ENCODE measurements at places on chromosomes 11 and 22.
A peak's percentile ranks its signal among the peaks of the same experiment; 100 is the strongest.

GRCh38 chr11:69361048-69361447, 67.1 kb downstream of the MYEOV start:
- DNase-seq: peak; percentile 38

GRCh38 chr22:50282361-50283155, 12.4 kb upstream of the MAPK11 start:
- no peak for DNase-seq

DNA sequence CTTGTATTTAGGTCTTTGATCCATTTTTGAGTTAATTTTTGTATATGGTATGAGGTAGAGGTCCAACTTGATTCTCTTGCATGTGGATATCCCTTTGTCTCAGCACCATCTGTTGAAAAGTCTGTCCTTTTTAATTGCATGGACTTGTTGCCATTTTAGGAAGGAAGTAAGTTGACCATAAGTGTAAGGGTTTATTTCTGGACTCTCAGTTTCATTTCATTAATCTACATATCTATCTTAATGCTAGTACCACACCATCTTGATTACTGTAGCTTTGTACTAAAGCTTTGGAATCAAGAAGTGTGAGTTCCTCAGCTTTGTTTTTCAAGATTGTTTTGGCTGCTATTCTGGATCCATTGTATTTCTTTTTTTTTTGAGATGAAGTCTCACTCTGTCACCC, 31.4 kb downstream of the CBL start:
- no peak for DNase-seq

DNA sequence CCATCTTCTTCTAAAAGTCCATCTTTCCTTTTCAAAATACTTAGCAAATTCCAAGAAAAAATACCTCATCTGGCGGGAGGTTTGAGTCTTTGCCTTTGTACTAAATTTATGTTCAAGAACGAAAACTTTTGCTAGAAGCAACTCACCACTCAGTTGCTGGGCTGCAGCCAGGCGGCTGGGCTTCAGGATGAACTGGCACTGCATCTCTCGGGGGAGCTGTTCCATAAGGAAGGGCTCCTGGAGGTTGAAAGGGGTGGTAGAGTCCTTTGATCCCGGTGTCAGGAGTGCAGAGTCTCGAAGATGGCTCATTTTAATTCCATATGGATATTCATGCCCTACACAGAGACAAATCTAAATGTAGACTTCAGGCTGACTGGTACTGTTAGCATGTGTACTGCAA, 105.8 kb downstream of the ARHGAP20 start:
- no peak for DNase-seq

DNA sequence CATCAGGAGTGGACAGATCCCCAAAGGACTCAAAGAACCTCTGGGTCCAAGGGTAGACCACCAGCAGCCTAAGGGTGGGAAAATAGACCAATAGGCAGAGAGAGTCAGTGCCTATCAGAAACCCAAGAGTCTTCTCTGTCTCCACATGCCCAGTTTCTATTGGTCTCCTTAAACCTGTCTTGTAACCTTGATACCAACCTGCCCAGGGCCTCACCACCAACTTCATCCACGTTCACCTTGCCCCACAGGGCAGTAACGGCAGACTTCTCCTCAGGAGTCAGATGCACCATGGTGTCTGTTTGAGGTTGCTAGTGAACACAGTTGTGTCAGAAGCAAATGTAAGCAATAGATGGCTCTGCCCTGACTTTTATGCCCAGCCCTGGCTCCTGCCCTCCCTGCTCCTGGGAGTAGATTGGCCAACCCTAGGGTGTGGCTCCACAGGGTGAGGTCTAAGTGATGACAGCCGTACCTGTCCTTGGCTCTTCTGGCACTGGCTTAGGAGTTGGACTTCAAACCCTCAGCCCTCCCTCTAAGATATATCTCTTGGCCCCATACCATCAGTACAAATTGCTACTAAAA, at the start of gene HBB:
HBB (minus strand) TSS at position 340 of the 579 bp plus-strand sequence; CDS start at position 290, 50 bp downstream.
- no peak for DNase-seq

DNA sequence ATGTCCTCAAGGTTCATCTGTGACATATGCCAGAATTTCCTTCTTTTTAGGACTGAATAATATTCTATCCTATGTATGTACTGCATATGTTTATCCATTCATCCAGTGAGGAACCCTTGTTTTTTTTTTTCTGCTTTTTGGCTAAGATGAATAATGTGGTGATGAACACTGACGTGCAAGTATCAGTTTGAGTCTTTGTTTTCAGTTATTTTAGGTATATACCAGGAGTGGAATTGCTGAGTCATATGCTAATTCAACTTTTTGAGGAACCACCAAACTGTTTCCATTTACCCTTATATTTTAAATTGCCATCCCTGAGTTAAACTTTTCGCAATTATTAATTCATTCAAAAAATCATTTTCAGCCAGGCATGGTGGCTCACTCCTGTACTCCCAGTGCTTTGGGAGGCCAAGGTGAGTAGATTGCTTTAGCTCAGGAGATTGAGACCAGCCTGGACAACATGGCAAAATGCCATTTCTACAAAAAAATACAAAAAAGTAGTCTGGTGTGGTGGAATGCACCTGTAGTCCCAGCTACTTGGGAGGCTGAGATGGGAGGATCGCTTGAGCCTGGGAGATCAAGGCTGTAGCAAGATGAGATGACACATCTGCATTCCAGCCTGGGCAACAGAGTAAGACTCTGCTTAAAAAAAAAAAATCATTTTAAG, 64.2 kb downstream of the MICAL2 start:
- DNase-seq: no peak

GRCh38 chr11:115302946-115303703, 201.1 kb downstream of the CADM1 start:
- DNase-seq: no peak

DNA sequence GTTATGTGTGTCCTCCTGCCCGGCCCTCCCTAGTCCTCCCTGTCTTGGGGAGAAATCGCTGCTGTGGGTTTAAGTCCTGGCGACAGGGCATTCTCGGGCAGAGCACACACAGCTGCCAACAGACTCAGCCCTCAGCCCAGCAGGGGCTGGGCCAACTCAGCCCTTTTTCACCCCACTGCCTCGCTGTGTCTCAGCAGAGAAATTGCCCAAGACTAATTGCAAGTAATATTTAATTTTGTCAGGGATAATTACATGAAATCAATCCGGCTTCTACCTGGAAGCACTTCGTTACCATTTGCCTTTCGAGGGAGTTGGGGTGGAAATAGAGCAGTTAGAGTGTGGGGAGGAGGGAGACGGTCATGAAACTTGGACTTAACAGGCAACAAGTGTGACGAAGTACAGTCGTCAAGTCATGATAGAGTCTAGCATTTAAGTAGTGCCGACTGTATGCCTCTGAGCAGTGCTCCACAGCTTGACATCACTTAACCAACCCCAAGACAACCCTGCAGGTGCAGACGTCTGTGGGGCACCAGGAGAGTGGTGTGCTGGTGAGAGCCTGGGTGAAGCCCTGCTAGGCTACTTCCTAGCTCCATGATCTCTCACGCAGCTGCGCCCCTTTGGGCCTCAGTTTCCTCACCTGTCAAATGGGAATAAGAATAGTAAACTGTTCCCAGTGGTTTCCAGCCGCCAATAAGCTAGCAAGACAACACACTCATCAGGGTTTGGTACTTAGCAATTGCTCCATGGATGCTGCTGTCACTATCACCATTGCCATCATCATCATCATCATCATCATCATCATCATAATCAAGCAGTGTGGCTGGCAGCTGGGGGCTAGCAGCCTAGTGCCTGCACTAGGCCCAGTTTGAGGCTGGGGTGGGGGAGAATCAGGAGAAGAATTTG, 29.2 kb downstream of the MN1 start:
- DNase-seq: no peak

DNA sequence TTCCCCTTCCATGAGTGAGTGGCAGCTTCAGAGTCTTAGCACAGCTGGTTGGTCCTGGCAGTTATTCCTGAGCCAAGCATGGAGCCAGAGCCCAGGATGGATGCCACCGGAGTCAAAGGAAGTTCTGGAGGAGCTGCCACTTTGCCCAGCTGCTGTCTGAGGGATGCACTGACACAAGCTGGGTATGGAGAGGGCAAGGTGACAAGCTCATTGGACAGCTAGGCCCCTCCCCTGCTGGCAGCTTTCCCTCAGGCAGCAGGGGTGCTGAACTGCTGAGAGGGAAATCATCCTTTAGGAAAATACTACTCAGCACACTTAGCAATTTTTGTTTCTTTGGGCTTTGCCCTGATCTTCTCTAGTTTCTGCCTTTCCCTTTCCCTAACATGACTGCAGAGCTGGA, 99.3 kb upstream of the SESN3 start:
- no peak for DNase-seq

GRCh38 chr11:26762089-26762488, 40.2 kb upstream of the SLC5A12 start:
- DNase-seq: no peak

DNA sequence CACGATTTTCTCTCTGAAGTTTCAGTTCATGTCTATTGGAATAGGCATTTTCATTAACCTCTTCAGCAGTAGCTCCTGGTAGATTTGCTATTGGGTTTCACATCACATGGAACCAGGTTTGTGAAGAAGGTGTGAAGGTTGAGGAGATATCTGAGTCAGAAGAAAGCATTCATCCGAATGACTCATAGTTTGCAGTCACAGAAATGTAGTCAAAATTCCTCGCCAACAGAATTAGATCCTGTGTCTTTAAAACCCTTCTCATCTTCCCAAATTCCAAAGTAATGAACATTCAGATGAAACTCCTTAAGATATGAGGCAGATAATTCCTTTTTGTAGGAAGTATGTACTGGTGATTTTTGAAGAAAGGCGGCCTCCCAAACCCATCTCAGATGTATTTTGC, 125.0 kb upstream of the LARGE1 start:
- DNase-seq: no peak

GRCh38 chr22:24961217-24961844, 8.8 kb downstream of the KIAA1671 start:
- DNase-seq: no peak

DNA sequence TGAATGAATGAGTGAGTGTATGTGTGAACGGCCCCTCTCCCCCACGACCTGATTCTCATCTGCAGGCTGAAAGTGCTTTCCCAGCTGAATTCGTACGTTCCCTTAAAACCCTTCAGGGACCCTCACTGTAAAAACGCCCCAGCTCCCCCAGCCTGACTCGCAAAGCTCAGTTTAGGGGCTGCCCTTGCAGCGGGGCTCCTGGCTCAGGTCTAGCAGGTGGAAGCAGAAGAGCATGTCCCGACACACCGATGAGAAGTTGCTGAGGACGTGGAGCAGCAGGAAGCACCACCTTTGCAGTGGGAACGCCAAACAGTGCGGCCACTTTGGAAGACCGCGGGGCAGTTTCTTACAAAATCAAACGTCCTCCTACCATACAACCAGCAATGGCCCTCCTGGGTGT, 3.6 kb upstream of the MRPL23 start:
- peak; percentile 50 for DNase-seq

GRCh38 chr11:77101043-77101537, 1.6 kb upstream of the OMP start:
- no peak for DNase-seq

- DNase-seq: no peak
These were observed 19.6 kb downstream of the GDPD5 start for GRCh38 chr11:75505916-75506692.

DNA sequence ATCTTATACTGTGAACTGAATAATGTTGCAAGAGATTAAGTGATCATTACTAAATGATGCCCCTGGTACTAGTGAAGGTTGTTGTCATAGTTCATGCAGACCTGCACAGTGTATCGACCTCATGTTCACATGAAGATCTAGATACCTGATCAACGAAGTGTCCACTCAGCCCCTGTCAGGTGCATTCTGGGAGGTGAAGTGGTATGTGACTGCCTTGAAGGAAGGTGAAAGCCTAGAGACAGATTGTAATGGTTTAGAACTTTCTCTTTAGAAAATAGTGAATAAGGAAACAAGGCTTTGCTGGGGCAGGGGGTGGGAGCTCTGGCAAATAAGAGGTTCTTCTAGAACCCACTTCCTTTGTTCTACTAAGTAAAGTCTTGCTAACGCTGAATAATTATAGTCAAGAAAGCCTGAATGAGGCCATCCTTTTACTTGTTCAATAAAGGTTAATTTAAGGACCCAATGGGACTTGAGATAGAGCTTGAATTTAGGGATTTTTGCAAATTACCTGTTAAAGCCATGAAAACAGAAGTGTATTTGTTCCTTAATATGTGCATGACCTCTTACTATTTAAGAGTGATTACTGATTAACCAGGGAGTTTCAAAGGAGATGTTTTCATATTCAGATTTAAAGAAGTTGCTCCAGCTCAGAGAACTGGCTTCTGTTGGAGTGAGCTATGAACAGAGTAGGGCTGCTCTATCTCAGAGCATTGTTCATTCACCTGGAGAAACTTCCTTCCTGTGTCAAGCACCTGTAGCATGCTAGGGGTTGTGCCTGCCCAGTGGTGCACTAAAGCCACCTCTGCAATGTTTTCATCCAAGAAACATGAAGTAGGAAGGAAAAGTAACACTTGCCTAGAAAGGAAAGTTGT, 45.3 kb downstream of the C22orf31 start:
- DNase-seq: peak; percentile 3

Data from sciatic nerve (tissue), 2 donors.